ENCODE measurements at places on chromosomes 2 and 18. TPM values are rescaled to one million over a fixed set of nuclear protein-coding genes. Genes with fewer than 3 reads are reported as not detected.

CABYR gene
- 4.1 TPM for total RNA-seq

VSNL1 gene
- 0.28 TPM for total RNA-seq

- DNase-seq = no peak
Measured at GRCh38 chr2:141506135-141506534, 624.7 kb downstream of the LRP1B start.

DNA sequence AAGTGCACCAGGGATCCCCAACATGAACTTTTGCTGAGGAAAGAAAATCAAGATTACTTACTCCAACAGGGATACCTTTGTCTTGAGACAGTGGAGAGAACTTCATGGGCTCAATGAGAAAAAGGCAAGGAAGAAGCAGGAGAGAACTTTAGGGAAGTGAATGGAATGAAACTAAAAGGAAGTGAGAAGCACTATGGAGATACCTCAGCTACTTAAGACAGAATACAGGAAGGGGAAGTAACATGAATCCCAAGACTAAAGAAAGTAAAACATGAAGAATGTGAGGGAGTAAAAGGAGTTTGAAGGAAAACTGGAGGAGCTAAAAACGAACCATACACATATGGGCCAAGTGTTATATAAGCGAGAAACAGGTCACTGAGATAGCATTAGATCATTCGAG, 32.4 kb upstream of the ACTR3 start:
- no peak for DNase-seq

GRCh38 chr2:224109751-224110150, 70.7 kb upstream of the SERPINE2 start:
- no peak for DNase-seq

DNA sequence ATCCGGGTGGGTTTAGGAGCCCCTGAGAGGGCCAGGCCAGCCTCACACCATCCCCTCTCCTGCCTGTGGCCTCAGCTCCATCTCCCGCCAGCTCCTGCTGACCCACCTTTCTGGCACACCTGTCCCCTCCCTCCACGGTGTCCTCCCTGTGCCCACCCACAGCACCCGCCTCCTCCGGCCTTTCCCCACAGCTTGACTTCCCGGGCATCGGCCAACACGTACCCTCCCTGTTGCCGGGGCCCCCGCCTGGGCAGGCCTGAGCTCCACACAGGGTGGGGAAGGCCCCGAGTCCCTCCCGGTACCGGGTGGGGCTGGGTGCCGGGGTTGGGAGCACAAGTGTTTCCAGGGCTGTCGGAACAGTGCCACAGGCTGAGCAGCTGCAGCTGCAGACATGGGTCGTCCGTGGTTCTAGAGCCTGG, 6.5 kb downstream of the GPC1 start:
- DNase-seq = no peak

DNA sequence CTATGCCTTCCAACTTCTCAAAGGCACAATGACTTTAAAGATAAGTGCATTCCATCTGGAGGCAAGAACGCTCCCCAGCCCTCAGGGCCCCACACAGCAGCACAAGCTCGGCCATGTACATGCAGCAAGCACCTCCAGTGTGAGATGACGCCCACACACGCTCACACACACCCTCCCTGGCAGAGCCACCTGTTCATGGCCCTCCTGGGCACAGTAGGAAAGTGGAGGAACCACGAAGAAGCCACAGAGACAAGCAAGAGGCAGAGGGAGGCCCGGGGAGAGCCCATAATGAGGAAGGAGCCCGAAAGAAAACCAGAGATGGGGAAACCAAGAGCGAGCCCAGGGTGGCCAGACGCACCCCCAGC, 21.7 kb downstream of the BIN1 start:
- DNase-seq = peak; percentile 23

DNA sequence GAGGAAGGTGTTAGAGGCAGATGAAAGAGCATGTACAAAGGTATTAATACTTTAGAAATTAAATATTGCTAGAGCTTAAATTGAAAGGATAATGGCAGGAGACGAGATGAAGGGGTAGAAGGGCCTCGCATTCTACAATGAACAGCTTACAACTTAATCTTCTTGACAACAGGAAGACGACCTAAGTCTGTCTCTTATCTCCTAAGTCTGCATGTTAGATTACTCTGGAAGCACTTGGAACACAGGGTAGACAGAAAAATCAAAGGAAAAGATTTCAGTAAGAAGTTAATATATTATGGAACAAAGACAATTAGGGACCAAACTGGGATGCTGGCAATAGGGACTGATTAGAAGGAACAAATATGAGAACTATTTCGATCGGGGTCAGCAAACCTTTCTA, 34.9 kb downstream of the SMC6 start:
- DNase-seq = no peak
